ENCODE measurements at places on chromosomes 5 and 9.

DNA sequence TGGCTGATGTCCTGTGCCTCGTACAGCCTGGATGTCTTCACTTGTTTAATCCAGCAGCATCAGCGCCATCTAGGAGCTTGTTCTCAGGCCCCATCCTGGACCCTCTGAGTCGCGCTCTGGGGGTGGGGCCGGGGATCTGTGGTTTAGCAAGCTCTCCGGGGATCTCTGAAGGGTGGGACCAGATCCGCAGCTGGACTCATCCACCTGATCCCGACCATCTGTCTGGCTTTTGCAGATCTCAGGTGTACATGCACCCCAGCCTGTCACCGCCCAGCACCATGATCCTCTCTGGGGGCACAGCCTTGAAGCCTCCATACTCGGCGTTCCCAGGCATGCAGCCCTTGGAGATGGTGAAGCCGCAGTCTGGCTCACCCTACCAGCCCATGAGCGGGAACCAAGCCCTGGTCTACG is 15.1 kb upstream of the POMT1 start:
- DNase-seq, result no peak

DNA sequence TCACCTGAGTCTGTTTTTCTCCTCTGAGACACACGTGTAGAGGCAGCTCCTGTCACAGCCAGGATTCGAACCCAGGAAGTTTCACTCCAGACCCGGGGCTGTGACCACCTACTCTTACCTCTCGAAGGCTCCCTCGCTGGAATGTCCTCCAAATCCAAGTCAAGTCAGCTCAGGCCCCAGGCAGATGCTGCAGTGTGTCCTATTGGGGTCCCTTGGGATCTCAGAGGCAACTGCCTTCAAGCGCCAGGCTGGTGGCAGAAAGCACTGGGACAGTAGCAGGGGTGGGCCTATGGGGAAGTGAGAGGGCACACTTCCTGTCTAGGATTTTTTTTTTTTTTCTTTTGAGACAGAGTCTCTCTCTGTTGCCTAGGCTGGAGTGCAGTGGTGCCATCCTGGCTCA is 762 bp upstream of the ST6GALNAC4 start:
- no peak for DNase-seq

DNA sequence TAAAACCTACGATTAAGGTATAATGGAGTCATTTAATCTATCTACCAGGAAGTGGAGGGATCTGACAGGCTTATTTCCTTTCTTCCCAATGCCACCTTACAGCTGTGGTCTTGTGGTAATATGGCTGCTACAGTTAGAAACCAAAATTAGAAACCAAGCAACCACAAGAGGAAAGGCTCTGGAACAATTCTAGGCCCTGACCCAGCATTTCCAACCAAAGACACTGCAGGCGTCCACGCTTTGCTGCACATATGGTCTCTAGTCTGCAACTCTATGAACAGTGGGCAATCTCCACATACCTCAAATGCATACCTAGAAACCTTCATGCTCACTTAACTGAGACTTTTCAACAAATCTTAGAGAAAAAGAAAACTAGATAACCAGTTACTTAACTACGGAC is 339.1 kb downstream of the NFIB start:
- no peak for DNase-seq

DNA sequence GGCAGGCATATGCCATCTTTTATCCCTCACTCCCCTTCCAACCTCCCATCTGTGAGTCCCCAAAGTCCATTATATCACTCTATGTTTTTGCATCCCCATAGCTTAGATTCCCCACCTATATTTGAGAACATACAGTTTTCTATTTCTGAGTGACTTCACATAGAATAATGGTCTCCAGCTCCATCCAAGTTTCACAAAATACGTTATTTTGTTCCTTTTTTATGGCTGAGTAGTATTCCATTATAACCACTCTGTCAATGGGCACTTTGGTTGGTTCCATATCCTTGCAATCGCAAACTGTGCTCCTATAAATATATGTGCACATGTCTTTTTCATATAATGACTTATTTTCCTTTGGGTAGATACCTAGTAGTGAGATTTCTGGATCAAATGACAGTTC is 178.6 kb downstream of the GAS1 start:
- DNase-seq, result no peak

DNA sequence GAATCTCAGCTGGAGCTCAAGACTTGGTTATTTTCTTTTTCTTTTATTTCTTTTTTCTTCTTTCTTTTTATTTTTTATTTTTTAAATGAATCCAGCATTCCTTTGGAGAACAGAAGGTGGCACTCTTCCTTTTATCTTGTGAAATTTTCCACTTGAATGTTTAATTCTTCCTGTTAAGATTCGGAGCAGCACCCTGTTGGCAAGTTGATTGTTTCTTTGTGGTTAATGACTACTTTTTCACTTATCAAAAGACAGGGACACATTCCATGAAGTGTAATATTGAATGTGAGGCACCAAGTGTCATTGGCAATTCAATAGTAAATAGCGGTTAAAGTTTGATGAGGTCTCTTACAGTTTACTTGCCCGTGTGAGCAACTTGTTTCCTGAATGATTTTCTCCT is 240.5 kb upstream of the CHD1 start:
- no peak for DNase-seq

- no peak for DNase-seq
Observed at GRCh38 chr9:98146101-98146991, 27.3 kb upstream of the TRIM14 start.

DNA sequence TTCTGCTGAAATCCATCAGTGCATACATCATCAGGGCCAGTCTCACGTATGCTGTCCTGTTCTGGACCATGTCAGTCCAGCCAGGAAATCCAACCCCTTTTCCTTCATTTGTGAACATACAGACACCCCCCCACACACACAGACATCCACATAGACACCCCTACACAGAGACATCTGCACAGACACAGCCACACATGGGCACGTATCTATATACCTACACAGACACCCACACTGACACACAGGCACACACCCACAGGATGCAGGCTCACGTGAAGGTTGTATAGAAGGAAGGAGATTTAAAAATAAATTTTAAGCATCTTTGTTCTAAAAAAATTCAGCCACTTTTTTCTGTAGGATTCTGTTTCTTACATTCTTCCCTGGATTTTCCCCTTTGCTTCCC is 325.6 kb downstream of the SLIT3 start:
- no peak for DNase-seq

- DNase-seq, result no peak
Observed at GRCh38 chr9:130034570-130034969, 8.4 kb downstream of the FNBP1 start.

GRCh38 chr5:179217356-179217755 is 127.9 kb downstream of the ADAMTS2 start:
- no peak for DNase-seq

GRCh38 chr5:171715551-171715950 is 70.1 kb upstream of the SMIM23 start:
- no peak for DNase-seq

GRCh38 chr9:99299211-99300102 is 77.4 kb downstream of the SEC61B start:
- no peak for DNase-seq

- no peak for DNase-seq
Observed at GRCh38 chr5:18102733-18103132, 468.5 kb downstream of the TAF11L14 start.

DNA sequence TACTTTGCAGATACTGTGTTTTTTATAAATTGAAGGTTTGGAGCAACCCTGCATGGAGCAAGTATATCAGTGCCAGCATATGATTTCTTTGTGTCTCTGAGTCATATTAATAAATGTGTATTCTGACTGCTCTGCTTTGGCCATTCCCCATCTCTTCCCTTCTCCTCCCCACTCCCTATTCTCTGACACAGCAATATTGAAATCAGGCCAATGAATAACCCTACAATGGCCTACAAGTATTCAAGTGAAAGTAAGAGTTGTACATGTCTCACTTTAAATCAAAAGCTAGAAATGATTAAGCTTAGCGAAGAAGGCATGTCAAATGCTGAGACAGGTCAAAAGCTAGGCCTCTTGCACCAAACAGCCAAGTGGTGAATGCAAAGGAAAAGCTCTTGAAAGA is 82.2 kb upstream of the TLX3 start:
- DNase-seq, result no peak

GRCh38 chr5:60274747-60275146 is 381.2 kb upstream of the PDE4D start:
- DNase-seq, result no peak

DNA sequence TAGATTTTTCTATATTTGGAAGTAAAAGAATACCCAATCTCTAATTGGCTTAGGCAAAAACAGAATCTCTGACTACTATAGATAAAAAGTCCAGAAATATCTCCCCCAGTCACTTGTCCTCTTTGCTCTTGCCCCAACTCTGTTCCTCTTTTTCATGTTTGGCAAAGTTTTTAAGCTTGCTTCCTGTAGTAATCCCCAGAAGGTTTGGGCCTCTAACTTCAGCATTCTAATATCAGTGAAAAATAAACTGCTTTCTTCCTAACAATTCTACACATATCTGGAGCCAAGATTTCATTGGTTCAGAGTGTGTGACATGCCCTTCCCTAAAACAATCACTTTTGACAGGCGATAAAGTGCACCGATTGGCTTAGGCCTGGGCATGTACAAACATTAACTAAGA is 1680.3 kb downstream of the MAT2B start:
- no peak for DNase-seq

DNA sequence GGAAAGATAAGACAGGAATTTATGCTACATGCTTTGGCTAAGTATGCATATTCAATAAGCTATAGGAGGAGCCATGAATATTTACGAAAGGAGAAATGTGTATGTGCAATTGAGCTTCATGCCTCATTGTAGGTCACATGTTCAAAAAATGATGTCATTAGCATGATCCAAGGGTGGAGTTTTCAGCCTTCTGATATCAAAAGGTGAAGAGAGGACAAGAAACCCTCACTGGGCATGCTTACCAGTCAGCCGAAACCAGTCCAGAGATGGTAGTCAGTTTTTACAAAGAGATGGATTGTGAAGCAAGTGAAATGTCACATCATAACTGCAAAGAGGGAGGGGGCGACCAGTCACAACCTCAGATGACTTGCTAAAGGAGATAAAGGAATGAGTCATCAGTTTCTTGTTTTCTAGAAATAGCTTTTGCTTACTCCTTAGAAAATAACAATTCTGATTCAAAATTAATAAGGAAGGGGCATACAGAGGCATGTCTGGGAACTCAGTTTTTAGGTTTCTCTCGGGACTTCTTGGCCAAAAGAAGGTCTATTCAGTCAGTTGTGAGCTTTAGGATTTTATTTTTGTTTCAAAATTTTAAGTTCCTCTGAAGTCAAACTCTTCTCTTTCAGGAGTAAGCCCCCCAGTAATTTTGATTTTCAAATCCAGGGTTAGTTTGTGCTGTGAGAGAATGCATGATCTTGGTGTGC is 1067.8 kb upstream of the EDIL3 start:
- no peak for DNase-seq

DNA sequence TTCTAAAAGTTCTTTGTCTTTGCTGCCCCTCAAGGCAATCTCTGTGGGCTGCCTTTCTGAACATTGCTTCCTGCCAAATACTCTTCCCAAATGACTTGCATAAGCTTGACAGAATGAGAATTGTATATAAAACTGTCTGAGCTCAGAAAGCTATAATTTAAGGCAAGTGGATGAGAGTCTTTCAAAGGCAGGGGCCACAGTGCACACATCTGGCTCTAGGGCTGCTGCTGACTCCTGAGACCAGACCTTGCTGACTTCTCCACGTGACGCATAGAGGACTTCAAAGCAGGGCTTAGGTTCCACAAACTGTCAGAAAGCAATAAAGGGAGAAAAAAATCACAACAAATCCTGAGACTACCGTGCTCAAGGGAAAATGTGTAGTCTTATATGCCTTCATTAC is 79.4 kb upstream of the DIRAS2 start:
- DNase-seq, result no peak

GRCh38 chr5:72518001-72518683 is 10.9 kb upstream of the ZNF366 start:
- DNase-seq, result no peak

DNA sequence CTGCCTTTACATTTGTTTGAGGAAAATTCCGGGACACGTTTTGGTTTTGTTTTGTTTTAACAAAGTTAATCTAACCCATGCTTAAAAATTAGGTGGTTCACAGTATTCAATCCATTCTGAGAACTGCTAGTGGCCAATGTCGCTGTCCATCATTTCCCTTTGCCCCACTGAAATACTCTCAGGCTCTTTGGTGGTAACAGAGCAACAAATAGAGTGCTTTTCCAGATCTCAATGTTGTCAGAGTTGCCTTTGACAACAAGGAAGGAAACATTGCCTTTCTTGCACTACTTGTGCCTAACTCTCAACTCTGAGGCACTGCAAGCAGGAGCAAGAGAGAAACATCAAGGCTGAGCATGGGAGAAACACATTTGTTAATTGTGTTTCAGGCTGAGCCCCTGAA is 154.0 kb downstream of the MCTP1 start:
- DNase-seq, result no peak

- no peak for DNase-seq
Observed at GRCh38 chr5:18380729-18381362, 746.6 kb downstream of the TAF11L14 start.

GRCh38 chr9:23638837-23639426 is 187.1 kb downstream of the ELAVL2 start:
- no peak for DNase-seq

DNA sequence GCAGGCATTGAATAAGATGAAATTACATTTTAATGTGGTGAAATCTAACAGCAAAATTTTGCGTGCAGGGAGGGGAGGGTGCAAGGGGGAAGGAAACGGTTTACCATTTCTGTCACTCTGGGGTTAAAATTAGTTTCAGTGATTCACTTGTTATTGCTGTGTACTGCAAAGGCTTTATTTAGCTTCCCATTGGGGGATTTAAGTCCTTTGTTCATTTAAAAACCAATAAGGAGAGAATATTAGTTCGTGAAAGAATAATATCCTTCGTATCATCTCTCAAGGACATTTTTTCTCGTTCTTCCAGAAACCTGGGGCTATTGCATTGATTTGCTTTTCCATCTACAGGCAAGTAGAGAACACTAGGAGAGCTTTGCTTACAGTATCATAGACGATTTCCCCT is 667.8 kb upstream of the RGMB start:
- no peak for DNase-seq

- DNase-seq, result no peak
Observed at GRCh38 chr5:144915452-144915851, 744.8 kb downstream of the KCTD16 start.

DNA sequence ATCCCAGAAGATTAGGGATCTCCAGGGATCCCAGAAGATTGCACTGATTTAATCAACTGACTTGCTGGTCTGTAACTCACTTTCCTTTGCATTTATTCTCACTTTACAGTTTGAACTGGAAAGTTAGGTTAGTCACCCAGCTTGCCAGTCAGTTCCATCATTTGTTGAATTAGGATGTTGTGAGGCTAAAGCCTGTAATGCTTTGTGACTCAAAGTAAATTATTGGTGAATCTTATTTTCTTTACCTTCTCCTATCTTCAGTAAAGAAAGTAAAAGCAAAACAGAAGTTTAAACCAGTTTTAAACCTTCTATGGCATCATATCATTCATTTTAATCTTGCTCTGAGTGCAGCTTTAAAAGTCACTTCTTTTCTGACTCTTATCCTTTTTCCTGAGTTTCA is 85.8 kb downstream of the SLC44A1 start:
- no peak for DNase-seq

- DNase-seq, result no peak
Observed at GRCh38 chr5:72245546-72245945, 74.5 kb downstream of the MRPS27 start.
